Suppressor macrophage treated with lipopolysaccharide for 4 hours (primary cell): ENCODE measurements at places on chromosomes 11 and 22.
A peak's percentile ranks its signal among the peaks of the same experiment; 100 is the strongest.

- no peak for DNase-seq
Measured at GRCh38 chr22:36225333-36225922, 13.9 kb downstream of the APOL2 start.

- no peak for DNase-seq
Measured at GRCh38 chr11:2516276-2517015, 71.6 kb downstream of the KCNQ1 start.

DNA sequence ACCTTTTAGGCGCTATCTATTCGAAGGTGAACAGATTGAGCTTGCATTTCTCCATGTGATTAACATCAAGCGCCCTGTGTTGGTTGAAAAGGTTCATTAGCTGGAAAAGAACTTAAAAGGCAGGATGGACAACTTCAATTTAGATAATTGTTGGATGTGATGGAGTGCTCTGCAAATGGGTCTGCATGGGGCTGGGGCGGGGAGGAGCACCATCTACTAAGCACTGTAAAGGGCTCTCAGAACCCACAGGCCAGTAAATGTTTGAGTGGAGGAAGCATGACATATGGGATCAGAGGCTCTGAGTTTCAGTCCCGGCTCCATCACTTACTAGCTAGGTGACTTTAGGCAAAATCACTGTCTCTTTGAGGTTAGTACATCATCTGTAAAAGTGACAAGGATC lies 28.2 kb downstream of the ARL14EP start:
- DNase-seq, result no peak

DNA sequence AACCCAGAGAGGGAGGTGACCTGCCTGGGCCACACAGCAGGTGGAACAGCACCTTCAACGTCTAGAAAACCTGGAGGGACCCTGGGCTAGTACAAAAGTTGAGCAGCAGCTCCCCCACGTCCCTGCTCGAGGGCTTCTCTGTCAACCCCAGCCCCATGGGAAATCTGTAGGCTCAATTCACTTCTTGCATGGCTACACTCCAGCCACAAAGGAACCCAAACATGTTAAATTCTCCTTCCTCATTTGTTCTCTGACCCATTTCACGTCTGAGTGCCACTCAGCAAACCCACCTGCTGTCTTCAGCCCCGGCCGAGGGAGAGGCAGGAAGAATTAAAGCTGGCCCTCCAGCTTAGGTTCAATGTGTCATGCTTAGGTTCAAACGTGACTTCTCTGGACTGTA lies 418.5 kb downstream of the MIAT start:
- no peak for DNase-seq

- DNase-seq, result no peak
Measured at GRCh38 chr11:6992457-6993417, 27.4 kb downstream of the ZNF214 start.

DNA sequence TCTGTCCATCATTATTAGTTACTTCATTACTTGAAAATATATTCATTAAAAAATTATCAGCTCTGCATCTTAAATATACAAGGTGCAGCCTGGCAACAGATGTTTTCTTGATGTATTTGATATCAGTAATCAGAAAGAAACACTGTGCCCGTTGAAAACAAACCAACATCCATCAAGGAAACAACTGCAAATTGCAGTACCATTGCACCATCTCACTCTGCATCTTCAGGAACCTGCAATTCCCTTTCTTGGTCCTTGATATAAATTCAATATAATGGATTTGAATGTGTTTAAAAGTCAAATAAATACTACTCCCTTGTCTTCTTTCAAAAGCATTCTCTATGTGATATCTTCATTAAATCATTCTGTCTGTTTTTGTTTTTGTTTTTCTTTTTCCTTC lies 1131.2 kb downstream of the FAM181B start:
- no peak for DNase-seq

DNA sequence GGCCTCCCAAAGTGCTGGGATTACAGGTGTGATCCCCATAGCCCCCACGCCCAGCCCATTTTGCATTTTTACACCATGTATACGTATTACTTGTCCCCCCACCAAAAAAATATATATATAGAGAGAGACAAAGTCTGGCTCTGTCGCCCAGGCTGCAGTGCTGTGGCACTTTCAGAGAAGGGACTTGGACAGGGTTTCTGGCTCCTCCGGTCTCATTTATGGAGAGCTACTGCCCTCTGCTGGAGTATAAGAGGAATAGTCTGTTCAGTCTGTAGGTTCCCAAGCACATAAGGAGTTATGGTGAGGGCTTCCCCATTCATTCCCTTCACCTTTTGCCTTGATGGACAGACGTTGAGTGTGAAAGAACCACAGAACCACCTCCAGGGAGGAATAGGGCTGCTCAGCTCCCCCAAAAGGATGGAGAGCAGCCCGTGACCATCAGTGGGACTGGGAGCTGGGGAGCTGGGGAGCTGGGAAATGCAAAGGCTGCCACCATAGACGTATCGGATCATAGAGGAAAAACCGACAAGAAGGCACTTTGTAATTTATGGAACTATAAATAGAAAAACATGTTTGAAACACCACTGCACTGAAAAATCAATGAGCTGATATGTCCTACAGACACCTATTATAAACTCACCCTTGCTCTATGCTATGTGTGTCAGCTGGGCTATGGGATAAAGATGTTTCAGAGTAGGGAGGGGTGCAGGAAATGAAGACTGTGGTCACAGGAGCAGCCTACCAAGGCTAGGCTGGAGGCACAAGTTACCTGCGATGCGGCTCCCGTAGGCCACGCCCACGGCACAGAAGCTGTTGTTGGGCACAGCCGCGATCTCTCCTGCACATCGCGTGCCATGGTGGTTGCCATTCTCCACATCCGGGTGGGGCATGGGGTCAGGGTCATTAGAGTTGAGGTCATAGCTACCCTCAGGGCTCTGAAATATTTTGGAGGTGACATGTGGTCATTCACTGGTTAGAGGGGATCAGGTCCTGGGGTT lies 5.2 kb downstream of the PCSK7 start:
- peak; percentile 84 for DNase-seq

DNA sequence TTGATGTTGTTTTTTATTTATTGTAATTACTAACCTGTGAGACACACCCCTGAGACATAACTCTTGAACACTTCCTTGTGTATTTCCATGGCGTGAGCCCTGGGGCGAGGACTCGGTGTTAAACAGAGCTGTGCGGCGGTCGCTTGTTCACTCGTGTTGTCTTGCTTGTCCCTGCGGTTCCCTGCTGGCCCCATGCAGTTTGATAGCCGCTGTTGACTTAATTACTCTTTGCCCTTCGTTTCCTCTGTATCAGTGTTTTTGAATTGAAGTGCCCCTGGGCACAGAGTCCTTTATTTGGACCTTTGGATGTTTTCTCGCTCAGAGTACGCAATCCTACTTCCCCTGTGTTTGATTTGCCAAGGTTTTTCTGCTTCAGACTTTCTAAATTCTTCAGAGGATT lies 52.7 kb downstream of the TBC1D22A start:
- no peak for DNase-seq

GRCh38 chr22:39832627-39833074 lies 60.9 kb downstream of the ENTHD1 start:
- no peak for DNase-seq

DNA sequence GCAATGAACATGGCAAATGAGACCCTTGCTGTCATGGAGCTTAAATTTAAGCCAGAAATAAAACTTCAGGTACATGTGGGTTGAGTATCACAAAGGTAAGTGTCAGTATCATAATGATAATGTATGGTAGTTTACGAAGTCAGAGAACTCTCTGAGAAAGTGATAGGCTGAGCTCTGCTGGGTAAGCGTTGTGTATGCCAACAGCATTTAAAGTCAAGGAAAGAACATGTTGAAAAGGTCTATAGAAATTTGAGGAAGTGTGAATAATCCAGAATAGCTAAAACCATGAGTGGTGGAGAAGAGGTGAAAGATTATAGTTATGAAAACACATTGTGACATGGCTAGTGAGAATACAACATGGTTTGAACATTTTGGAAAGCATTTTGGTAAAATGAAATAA lies 17.4 kb upstream of the CTSC start:
- peak; percentile 73 for DNase-seq

DNA sequence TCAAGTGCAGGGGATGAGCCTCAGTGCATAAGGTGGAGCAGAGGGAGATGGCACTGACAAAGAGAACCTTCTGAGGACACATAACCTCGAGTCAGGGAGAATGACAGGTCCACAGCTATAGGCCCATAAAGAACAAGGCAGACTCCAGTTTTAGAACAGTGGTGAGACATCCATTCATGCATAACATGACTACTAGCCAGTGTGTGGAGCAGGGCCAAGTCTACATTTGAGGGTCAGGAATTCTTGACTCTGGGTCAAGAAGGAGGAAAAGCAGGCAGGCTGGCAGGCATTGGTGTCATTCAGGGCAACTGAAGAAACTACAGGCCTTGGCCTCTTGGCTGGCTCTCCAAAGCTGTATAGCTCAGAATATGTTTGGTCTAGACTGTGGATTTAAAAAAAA lies 54.9 kb downstream of the MTNR1B start:
- no peak for DNase-seq

DNA sequence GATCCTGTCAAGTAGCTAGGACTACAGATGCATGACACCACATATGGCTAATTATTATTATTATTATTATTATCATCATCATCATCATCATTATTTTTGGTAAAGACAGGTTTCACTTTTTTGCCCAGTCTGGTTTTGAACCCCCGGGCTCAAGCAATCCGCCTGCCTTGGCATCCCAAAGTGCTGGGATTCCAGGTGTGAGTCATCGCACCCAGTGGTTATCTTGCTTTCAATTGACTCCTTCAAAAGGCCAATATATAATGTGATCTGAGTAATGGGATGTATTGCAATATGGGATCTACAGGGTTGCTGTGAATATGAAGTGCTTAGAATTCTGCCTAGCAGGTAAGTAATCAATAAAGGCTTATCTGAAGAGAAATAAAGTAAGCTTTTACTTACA lies 221.2 kb downstream of the SBF2 start:
- DNase-seq, result no peak

GRCh38 chr11:16317712-16318111 lies 38.6 kb downstream of the SOX6 start:
- no peak for DNase-seq

DNA sequence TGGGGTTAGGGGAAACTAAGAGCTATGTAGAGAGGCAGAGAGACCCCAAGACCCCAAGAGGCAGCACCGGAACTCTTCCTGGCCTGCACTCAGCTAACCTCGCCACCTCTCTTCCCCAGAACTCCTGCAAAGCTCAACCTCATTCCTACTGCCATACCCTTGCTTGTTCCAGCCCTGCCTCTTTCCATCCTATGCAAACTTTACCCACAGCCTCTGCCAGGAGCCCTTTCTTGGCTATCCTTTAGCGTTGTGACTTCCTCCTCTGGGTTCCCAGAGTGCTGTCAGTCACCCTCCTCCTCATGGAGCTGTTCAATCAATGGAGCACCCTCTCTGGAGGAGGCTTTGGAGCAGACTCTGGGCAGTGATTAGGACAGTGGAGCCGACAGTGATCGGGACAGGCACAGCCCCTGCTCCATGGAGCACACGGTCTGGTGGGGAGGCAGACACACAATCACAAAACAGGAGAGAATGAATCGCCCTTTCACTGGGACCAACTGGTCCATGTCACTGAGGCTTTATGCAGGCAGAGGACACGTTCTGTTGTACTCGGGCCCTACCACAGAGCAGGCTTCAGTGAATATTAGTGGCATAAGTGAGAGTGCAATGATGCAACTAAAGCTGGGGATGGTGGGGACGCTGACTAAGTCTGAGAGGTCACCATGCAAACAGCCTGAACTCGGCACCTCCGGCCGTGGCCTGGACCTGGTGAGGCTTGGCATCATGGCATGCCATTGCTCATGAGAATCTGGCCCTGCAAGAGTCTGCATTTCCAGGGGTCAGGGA lies 24.6 kb upstream of the P2RY2 start:
- peak; percentile 48 for DNase-seq

GRCh38 chr11:124872280-124872679 lies 7.0 kb downstream of the ROBO3 start:
- DNase-seq, result no peak

- peak; percentile 52 for DNase-seq
Measured at GRCh38 chr11:44067266-44067665, 1.2 kb downstream of the ACCS start.

DNA sequence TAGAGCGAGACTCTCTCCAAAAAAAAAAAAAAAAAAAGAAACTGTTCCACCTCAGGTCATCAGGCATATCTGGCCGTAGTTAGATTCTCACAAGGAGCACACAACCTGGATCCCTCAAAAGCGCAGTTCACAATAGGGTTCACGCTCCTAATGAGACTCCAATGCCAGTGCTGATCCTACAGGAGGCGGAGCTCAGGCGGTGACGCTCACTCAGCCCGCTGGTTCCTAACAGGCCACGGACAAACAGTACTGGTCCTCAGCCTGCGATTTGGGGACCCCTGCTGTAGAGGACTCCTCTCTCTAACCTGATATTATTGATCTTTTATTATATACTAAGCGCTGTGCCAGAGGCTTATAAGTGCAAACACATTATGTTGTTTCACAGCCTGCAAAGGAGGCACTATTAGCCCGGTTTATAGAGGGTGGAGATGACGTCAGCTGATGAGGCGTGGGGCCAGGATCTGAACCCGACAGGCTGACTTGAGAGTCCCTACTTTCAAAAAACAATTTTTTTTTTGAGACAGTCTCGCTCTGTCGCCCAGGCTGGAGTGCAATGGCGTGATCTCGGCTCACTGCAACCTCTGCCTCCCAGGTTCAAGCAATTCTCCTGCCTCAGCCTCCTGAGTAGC lies 4.9 kb upstream of the MAFF start:
- no peak for DNase-seq

DNA sequence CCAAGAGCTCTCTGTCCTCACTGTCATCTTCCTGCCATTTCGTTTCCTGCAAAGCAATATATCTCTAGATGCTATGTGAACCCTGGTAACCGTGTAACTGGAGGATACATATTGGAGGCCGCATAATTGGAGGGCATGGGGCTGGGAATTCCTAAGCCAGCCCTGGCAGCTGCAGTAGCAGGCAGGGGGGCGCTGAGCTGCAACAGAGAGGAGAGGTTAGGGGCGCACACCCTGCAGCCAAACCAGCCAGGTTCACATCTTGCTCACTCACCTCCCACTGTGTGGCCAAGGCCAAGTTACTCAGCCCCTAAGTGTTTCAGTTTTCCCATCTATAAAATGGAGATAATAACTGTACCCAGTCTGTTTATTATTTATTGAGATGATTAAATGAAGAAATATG lies 39.9 kb upstream of the ZBTB16 start:
- no peak for DNase-seq

GRCh38 chr11:63913866-63914830 lies 2.8 kb downstream of the RCOR2 start:
- DNase-seq, result no peak
